ENCODE measurements at places on chromosomes 6 and 20.

DNA sequence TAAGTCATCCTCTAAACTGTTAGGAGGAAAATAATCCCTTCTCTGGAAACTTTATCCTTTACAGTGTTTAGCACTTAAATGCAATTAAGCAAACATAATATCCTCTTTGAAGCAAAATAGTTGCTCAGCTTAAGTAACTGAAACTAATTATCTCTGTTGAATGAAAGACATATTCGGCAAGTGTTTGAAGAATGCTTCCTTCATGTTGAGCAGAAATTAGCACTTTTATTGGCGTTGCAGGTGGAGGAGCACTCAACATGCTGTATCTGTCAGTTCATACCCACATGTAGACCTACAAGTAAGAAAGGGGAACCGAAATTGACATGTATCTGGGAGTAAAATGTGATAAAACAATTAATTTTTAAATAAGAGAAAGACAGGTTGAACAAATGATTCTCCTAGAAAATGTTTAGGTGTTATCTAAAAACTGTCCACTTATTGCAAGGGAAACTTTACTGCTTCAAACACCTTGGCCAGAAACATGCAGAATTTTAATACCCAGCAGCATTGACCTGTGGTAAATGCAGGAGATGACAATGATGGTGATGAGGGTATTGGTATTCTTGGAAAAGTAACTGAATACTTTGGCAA, 987.0 kb upstream of the MAP3K7 start:
- DNase-seq: no peak

DNA sequence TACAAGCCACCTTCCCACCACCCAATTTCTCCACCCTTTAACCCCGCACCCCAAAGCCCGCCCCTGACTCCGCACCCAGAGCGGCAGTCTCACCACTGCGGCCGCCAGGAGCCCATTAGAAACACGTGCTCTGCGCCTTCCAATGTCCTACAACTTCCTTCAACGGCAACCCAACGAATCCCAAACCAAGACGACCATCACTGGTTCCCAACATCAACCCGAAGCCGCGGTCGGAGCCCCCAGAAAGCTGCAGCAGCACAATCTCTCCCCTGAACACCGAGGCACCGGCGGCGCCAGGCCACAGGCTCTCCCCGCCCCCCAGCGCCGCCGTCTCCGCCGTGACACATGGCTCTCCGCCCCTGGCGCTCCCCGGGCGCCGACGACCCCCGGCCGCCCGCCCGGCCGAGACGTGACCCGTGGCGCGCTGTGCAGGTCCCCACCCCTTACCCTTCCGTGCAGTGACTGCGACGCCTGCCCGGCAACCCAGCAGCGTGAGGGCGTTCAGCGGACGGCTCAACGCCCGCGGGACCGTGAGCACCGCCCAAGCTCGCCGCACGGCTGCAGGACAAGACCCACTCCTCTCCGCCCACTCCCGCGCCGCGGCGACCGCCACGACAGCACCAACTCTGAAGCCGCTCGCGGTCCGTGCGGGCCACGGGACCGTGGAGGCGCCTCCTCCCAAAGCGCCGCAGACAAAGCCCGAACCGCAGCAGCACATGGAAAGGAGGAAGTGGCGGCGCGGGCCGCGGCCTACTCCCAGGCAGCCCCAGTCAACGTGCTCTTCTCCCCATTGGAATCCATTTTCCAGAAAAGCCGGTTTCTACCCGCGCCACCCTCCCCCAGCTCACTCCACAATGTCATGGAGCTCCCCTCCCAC, 551 bp downstream of the SYNCRIP start:
- peak; percentile 24 for DNase-seq

- no peak for DNase-seq
These were observed 8.6 kb upstream of the LBP start for GRCh38 chr20:38337561-38338140.

DNA sequence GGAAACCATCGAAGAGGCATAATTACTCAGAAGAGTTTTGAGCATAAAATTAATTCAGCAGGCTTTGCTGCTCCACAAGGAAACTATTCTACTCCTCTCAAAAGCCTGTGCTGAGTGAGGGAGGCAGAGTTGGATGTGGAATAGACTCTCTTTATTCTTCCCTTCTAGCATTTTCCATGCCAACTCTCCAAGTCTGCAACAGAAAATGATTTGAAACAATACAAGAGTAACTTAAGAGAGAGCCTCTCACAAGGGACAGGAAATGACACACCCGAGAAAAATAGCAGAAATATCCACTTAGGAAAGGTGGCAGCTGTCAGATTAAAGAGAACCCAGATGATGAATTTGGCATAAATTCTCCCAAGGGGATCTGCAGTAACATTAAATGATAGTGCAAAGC, 26.3 kb upstream of the LAMP5 start:
- no peak for DNase-seq

DNA sequence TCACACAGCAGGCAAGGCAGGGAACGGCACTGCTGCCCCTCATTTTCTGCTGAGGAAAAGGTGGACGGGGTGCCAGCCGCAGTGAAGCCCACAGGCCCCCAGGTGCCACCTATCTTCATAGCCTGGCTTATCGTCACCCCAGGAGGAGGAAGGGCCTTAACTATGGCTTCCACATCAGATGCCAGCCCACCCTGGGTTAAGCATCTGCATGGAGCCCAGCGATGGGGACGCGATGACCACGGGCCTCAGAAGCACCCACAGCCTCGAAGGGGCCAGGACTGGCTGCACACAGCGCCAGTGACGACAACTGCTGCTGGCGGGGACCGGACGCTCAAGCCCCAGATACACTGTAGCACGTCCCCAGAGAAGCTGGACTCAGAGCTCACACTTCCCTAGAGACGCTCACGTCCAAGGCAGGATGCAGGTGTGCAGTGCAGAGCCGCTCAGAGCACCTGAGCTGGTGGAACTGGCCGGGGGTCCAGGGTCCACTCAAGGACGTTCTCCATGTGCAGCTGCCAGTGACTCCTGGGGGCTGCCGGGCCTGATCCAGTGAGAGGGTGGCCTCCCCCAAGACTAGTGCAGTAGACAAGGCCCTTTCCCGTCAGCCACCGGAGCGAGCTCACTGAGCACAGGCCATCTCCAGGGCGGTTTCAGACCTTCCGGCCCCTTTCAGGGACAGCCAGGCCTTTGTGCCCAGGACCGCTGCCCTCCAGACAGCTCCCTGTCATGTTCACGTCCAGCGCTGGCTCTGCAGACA, 83.0 kb downstream of the YTHDF1 start:
- DNase-seq: no peak

GRCh38 chr6:21902628-21903169, 309.1 kb downstream of the SOX4 start:
- DNase-seq: no peak

- DNase-seq: no peak
These were observed 567.4 kb downstream of the CBLN4 start for GRCh38 chr20:55437798-55438415.

- DNase-seq: no peak
These were observed 2.0 kb downstream of the TRAM2 start for GRCh38 chr6:52574709-52575501.

DNA sequence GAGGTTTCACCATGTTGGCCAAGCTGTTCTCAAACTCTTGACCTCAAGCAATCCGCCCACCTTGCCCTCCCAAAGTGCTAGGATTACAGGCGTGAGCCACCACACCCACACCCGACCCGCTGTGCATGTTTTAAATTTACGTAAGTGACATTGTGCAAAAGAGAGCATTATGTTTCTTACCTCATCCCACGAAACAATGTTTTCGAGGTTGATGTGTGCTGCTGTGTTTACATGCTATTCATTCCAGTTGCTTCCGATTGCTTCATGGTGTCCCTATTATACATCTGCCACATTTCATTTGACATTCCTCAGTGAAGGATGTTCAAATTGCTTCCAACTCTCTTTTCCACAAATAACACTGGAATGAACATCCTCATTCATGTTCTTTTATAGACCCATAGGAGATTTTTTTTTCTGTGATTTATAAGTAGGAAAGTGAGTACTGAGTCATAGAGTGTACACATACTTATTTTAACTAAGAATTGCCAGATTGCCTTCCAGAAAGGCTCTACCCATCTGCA, 403.9 kb upstream of the JARID2 start:
- no peak for DNase-seq

DNA sequence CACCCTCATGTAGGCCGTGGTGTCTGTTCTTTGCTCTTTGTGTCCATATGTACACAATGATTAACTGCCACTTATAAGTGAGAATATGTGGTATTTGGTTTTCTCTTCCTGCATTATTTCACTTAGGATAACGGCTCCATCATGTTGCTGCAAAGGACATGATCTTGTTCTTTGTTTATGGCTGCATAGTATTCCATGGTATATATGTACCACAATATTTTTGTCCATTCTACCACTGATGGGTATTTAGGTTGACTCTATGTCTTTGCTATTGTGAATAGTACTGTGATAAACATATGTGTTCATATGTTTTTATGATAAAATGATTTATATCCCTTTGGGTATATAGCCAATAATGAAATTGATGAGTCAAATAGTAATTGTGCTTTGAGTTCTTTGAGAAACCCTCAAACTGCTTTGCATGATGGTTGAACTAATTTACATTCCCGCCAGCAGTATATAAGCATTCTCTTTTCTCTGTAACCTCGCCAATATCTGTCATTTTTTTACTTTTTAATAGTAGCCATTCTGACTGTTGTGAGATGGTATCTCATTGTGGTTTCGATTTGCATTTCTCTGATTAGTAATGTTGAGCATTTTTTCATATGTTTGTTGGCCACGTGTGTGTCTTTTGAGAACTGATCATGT, 174.4 kb upstream of the NT5E start:
- DNase-seq: no peak

GRCh38 chr6:166341977-166342348, 382 bp downstream of the SFT2D1 start:
- DNase-seq: no peak

DNA sequence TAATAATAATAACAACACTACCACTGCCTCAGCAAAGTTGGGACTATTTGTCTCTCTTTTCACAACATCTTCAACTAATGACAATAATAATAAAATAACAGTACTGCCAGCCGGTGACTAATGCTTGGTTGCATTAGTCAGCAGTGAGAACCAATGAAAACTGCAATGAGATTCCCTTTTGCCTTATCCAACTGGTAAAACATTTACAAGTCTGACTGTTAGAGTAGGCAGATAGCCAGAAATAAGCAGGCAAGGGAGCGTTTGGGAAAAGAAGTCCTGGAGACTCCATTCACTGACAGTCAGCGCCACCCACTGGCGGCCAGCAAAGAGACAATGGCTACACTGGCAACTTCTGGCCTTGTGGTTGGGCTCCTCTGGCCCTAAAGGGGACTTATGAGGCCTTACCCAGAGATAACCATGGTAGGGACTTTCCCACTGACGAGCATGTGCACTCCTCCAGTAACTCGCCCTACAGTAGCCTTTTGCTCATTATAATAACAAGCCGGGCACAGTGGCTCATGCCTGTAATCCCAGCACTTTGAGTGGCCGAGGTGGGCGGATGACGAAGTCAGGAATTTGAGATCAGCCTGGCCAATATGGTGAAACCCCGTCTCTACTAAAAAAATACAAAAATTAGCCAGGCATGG, 3.4 kb upstream of the NSFL1C start:
- peak; percentile 53 for DNase-seq

Measured in NCI-H1694 (cell line).